ENCODE measurements at places on chromosomes 3 and 15.

GRCh38 chr3:107627962-107628542 is 105.3 kb downstream of the BBX start:
- DNase-seq = no peak

- no peak for DNase-seq
Observed at GRCh38 chr3:168820810-168821415, 725.2 kb upstream of the GOLIM4 start.

- no peak for DNase-seq
Observed at GRCh38 chr3:185330644-185331043, 32.3 kb upstream of the MAP3K13 start.

DNA sequence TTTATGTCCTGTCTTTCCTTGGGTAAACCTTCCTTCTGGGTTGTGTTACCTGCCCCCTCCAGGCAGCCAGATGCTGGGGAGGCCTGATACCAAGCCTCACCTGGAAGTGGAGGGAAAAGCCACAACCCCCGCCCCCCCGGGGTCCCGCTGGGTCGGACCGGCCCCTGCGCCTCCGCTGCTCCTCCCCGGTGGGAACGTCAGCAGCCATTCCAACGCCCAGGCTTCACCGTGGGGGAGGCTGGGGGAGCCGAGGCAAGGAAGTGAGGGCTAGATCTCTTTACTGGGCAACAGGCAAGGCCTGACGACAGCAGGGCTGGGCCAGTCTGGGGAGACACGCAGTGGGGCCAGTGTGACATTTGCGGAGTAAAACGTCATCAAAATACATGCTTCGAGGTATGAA is 53.0 kb upstream of the SNRPA1 start:
- DNase-seq = no peak

GRCh38 chr15:33443708-33444107 is 132.9 kb downstream of the RYR3 start:
- no peak for DNase-seq

GRCh38 chr15:78034495-78035191 is 42.9 kb downstream of the TBC1D2B start:
- DNase-seq = no peak

- DNase-seq = no peak
Observed at GRCh38 chr3:46684891-46685290, 8.6 kb downstream of the ALS2CL start.

DNA sequence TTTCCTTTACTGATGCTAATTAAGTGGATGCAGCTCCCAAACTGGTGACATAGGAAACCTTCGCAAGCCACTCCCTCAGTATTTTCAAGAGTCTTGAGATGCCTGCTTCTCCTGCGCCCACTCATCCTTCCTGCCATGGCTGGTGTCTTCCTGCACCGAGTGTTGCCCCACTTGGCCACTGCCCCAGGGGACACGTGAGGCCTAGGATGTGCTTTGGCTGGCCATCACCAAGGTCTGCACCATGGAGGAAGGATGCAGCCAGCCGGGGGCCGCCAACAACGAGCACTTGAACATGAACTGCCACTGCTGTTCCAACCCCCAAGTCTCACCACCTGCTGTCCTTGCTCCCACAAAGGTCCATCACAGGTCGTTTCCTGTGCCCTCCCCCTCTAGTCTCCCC is 34.1 kb downstream of the EPHB3 start:
- DNase-seq = no peak

GRCh38 chr3:170107941-170108340 is 70.1 kb downstream of the GPR160 start:
- no peak for DNase-seq

DNA sequence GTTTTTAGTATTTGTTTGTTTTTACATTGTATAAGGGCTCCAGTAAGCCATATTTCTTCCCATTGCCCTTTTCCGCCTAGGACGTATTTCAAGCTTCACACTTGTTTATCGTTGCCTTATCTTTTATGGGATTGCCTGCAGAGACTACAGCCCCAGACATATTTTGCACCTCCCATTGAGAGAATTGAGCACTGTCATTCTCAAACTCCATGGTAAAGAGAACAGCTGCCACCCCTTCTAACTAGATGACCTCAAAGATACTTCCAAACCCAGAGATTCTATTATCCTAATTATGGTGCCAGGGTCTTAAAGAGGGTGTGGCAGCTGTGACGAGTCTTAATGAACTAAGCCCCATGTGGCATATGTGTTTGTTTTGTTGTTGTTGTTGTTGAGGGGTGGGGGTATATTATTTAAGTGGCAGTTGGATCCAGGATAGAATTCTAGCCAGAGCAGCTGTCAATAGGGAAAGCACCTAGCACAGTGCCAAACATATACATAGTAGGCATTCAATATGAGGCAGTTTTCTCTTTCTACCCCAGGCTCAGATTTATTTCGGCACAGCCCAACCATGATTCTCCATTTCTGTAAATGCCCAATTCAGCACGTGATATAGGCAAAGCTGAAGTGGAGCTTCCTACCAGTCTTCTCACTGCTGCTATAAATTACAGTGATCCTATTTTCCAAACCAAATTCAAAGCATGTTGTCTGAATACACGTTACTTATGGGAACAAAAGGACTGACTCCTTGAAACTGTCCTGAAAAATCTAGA is 932 bp upstream of the TP53BP1 start:
- DNase-seq = no peak

DNA sequence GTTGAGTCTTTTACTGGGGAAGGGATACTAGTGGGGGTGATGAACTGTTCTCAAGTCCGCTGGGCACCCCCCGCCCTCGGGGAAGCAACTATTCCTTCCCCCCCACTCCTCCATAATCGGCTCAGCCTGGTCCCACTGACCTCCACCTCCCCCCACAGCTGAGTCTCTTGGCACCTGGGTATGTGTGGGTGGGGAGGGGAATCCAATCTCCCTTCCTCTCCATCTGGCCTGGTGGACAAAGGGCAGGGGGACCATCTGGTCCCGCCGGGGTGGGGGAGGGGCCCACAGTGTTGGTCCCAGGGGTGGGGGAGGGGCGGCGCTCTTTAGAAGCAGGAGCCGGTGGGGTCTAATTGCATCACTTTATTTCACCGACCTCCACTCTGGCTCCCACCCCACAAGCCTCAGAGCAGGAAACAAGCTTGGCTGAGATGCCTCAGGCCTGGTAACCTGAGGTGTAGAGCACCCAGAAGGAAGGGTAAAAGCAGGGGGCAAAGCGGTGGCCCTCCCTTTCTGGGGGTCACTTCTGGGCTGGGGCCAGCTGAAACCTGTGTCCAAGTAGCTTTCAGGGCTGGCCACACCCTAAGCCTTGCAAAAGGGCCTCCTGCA is 1.0 kb upstream of the PCBP4 start:
- peak; percentile 54 for DNase-seq

- no peak for DNase-seq
Observed at GRCh38 chr3:185931777-185932612, 5.8 kb downstream of the TRA2B start.

DNA sequence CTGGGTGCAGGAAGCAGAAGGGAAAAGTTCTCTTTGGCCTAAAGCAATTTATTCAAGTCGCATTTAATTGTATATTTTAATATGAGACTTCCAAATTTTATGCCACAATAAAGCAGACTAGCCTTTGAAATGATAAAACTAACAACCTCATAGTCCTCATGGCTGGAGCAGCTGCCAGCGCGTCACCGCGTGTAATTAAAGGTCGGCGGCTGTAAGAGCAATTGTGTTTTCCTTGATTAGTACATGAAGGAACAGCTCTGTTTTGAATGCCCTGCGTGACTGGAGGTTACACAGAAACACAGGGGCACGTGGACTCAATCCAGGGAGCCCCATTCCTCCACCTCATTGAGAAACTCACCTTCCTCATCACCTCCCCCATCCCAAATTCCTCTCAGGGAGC is 10.1 kb upstream of the LRRC15 start:
- DNase-seq = no peak

DNA sequence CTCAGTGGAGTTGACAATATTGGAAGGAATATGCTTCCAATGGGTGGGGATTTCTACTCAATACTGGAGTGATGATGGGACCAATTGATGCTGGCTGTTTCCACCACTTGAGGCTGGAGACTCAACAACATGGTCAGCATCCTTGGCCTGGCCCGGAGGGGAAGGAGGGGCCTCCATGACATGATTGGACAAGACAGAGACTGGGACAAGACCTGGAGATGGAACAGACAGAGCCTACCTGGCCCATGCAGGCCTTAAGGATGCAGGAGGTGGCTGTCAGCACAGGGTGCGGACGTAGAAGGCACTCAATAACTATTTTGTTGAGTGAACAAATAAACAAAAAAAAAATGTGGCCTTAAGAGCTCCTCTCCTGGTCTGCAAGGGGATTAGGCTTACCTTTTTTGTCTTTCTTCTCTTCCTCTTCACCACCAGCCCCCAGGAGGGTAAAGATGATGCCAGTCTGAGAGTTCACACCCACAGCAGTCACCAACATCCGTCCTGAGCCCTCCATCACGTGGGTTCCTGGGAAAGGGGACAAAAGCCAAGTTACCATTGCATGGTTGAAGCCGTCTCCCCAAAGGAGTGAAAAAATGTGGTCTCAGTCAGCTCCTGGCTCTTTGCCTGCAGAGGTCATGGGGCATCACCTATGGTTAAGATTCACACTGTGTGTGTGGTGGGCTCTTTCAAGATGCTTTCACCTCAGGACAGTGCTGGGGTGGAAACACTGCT is 67.1 kb upstream of the SEC13 start:
- DNase-seq = no peak

GRCh38 chr15:96690733-96691132 is 360.2 kb downstream of the NR2F2 start:
- DNase-seq = no peak

DNA sequence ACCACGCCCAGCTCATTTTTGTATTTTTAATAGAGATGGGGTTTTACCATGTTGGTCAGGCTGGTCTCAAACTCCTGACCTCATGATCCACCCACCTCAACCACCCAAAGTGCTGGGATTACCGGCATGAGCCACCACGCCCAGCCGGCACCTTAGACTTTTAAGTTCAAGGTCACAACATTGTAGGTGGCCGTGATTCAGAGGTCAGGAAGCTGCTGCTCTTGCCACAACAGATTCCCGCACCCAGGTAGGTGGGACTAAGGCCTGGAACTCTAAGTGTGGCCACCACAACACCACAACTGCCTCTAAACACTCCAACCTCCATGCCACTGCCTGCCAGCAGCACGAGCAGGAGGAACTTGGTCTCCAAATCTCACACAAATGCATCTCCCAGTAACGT is 196.8 kb downstream of the STT3B start:
- DNase-seq = peak; percentile 23

- DNase-seq = peak; percentile 12
Observed at GRCh38 chr3:173733029-173733652, 335.6 kb downstream of the NLGN1 start.

GRCh38 chr15:60917461-60918145 is 311.5 kb downstream of the RORA start:
- DNase-seq = no peak

GRCh38 chr15:90062973-90063769 is 39.1 kb downstream of the IDH2 start:
- DNase-seq = no peak

DNA sequence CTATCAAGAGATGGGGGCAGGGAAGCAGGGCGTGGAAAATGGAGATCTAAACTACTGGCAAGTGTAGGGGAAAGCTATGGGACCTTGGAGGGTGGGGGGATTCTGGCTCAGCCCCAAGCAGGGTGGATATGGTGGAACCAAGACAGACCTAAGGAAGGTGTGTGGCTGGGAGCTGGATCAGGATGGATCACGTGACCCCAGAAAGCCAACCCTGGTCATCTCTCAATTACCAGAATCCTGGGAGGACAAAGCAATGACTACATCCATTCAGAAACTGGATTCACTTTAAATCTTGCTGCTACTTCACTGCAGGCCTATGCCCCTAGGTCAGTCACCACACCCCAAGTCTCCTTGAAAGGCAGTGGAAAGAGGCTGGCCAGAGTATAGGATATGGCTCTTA is 68.4 kb downstream of the WHAMM start:
- DNase-seq = no peak

DNA sequence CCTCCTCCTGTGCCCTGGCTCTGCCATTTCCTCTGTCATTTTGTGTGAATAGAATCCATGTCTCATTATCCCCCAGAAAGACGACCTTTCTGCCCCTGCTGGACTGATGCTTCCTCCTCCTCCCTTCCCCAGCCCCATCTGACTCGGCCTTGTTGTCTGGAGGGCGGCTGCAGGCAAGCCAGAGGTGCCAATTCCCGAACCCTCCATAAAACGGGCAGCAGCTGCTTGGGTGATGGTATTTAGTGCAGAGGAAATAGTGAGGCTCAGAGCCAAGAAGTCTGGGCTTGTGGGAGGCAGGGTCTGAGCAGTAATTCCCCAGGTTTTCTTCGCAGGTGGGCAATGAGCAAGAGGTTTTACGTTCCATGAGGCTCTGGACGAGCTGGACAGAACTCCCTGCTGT is 71.2 kb downstream of the ITGA11 start:
- no peak for DNase-seq

GRCh38 chr3:28682121-28682520 is 333.5 kb upstream of the AZI2 start:
- DNase-seq = no peak

- no peak for DNase-seq
Observed at GRCh38 chr3:51276046-51276445, 109.0 kb upstream of the MANF start.

GRCh38 chr15:68583321-68583720 is 4.5 kb downstream of the CORO2B start:
- peak; percentile 17 for DNase-seq

GRCh38 chr3:171226794-171227193 is 200.3 kb upstream of the SLC2A2 start:
- DNase-seq = peak; percentile 74

GRCh38 chr3:160757233-160758106 is 1.4 kb downstream of the PPM1L start:
- DNase-seq = no peak

DNA sequence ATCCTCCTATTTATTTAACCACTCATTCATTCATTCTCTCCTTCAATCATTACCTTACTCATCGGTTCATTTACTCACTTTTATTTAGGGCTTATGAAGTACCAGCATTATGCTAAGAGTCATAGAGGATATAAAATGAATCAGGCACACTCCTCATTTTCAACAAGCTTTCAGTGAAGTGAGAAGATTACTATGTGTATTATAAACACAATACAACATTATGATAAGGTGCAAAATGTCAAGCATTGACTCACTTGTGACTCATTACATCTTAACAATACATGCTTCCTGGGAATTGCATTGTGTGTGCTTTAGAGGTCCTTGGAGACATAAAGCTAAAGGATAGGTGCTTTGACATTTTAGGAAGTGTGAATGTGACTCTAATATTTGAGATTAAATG is 60.4 kb downstream of the PLAAT1 start:
- no peak for DNase-seq

DNA sequence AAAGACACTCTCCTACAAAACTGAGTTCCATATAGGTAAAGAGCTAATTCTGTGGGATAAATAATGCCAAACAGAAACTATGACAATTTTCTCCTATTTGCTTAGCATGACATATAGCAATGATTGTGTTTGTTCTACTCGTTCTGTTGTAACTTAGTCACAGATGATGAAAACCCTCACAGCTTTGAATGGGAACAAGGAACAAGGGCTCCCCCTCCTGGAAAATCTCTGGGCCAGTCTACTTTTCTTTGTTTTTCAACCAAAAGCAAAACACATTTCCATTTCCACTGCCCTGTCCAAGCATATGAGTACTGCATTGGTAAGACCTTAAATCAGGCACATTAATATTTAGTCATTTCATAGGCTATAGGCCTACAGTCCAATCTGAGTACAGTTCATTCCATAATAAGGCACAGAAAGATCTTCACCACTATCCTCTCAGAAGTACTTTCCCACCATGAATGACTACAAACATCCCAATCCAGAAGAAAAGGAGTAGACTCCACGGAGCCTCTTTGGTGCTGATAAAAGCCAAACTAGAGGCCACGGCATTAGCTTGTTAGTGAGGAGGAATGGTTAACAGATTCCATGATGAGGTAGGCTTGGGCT is 67.1 kb downstream of the ATP8B4 start:
- peak; percentile 58 for DNase-seq
